Activated T-helper 1 cell treated with anti-CD3 and anti-CD28 coated beads, Interleukin-12 subunit alpha, Interleukin-12 subunit beta, Interleukin-2, Interleukin-4 antibody, amounts not matched to agents 30 ng/mL and 10 ng/mL and 1 ng/mL, durations not matched to agents 14 hours and 24 hours and 36 hours (primary cell): ENCODE measurements at places on chromosomes 16 and 17. TPM values are rescaled to one million over a fixed set of nuclear protein-coding genes. Genes with fewer than 3 reads are reported as not detected.
A peak's percentile ranks its signal among the peaks of the same experiment; 100 is the strongest.

- H3K27ac ChIP-seq: no peak overlapping the region
- peaks cover 27% of the 10 kb centered on the region for H3K4me1 ChIP-seq
- peak overlapping the region; percentile 53 for H3K4me3 ChIP-seq
Measured at GRCh38 chr16:83901101-83901500, 2.2 kb downstream of the MLYCD start.

GRCh38 chr17:77280304-77281121 is 139.7 kb downstream of the SEC14L1 start:
- H3K4me1 ChIP-seq: peaks cover 19% of the 10 kb centered on the region
- H3K27ac ChIP-seq: peak overlapping the region; percentile 73
- H3K36me3 ChIP-seq: no peaks in the 10 kb centered on the region
- peak overlapping the region; percentile 79 for H3K4me3 ChIP-seq
- peaks cover 32% of the 10 kb centered on the region for H3K27me3 ChIP-seq

DNA sequence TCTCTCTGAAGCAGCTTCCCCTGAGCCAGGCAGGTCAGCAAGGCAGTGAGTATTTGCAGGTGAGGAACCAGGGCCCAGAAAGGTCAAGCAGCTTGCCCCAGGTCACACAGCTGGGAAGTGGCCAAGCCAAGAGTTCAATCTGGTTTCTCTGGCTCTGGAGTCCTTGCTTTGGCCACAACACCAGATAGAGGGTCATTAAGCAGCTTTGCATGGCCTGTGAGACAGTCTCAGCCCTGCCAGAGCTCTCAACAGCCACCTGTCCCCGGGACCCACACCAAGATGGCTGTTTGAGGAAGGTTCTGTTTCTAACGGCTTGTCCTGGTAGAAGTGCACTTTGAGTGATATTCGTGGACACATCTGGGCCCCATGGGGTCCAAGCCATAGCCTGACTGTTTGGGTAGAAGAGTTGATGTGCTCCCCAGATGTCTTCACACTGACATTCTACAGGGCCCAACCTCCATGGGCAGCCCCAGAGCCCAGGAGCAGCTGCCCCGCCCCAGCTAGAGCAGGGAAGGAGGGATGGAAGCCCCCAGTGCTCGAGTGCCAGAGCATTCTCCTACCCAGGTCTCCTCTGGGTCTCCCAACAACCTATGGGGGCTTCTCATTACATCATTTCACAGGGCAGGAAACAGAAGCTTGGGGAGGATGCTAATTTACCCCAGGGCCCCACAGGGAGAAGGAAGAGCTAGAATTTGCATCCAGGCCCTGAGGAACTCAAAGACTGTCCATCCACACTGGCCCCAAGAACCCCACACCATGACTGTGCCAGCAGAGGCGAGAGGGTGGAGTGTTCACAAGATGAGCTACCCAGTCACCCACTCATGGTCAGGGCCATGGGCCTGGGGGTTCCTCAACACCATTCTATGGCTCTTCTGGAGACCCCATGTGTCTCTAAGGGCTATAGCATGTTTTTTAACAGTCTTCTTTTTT is 107.3 kb upstream of the CDH5 start:
- DNase-seq: no peak
- no peaks in the 10 kb centered on the region for H3K4me1 ChIP-seq
- no peaks in the 10 kb centered on the region for H3K36me3 ChIP-seq
- peaks cover 2% of the 10 kb centered on the region for H3K27me3 ChIP-seq
- H3K27ac ChIP-seq: no peak overlapping the region

DNA sequence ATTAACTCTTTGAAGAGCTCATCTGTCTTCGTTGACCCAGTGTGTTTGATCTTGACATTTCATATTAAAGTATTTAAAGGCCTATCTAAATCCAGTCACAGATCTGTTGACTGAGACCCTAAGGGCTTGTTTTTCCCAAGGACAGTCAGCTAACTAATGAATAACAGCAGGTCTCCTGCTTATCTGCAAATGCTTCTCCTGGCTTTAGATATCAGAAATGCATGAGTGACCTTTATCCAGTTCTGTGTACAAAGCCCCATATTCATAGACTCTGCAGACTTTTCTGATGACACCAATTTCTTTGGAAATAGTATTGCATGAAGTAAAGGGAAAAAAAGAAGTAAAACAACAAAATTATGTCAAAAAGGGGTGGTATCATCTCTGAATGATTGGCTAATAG is 70.3 kb downstream of the YPEL2 start:
- DNase-seq: no peak
- H3K27me3 ChIP-seq: no peaks in the 10 kb centered on the region
- no peak overlapping the region for H3K27ac ChIP-seq
- H3K36me3 ChIP-seq: peaks cover 7% of the 10 kb centered on the region
- no peaks in the 10 kb centered on the region for H3K4me1 ChIP-seq
- H3K4me3 ChIP-seq: no peak overlapping the region

The RIPOR1 gene
- total RNA-seq: 26.3 and 27.1 TPM in 2 replicates

DNA sequence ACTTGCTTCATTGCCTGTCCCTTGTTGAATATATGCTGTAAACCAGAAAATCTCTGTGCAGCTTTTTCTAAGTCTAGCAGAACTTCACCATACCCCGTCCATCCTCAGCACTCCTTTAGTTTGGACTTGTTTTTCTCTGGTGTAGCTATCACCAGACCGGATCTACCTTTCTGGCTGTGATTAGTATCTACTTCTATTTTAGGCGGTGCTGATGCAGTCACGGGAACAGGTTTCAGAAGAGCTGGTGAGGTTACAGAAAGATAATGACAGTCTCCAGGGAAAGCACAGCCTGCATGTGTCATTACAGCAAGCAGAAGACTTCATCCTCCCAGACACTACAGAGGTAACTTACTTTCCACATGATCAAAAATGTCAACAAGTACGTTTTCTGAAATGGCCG is 46.4 kb downstream of the NUP88 start:
- no peak for DNase-seq
- H3K27me3 ChIP-seq: no peaks in the 10 kb centered on the region
- H3K4me3 ChIP-seq: no peak overlapping the region
- H3K4me1 ChIP-seq: no peaks in the 10 kb centered on the region
- H3K27ac ChIP-seq: no peak overlapping the region

GRCh38 chr16:24980077-24980793 is 34.9 kb downstream of the ARHGAP17 start:
- no peaks in the 10 kb centered on the region for H3K27me3 ChIP-seq
- H3K4me1 ChIP-seq: peaks cover 40% of the 10 kb centered on the region
- H3K4me3 ChIP-seq: no peak overlapping the region
- H3K27ac ChIP-seq: no peak overlapping the region
- no peak for DNase-seq

DNA sequence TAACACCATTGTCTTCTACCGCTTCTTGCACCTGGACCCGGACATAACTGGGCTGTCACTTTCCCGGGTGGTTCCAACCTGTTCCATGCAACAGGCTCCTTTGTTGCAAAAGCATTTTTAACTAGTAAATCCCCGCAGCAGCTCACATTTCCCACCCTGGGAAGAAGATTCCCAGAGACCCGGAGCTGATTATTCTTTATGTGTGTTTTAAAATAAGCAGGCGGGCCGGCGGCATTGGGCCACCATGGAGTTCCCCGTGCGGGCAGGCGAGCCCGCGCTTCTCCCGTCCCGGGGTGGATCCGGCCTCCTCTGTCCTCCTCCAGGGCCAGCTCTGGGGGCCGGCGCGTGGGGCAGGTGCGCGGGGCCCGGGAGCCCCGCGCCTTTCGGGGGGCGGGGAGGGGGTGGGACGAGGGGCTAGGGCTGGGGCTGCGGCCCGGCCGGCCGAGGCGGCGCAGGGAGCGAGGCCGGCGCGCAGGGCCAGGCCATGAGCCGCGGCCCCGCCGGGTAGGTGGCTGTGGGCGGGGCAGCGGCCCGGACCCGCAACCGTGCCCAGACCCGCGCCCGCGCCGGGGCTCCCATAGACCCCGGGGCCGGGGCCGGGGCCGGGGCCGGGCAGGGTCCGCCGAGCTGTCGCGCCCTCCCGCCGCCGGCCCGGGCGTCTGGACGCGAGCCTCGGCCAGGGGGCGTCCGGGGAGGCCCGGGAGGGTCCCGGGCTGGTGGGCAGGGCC is 1.7 kb downstream of the CRAMP1 start:
- peaks cover 21% of the 10 kb centered on the region for H3K36me3 ChIP-seq
- peak overlapping the region; percentile 84 for H3K27ac ChIP-seq
- H3K27me3 ChIP-seq: no peaks in the 10 kb centered on the region
- peaks cover 44% of the 10 kb centered on the region for H3K4me1 ChIP-seq

- peak overlapping the region; percentile 63 for H3K27ac ChIP-seq
- peaks cover 2% of the 10 kb centered on the region for H3K27me3 ChIP-seq
- peak; percentile 19 for DNase-seq
Measured at GRCh38 chr17:3667366-3668278, 756 bp downstream of the TAX1BP3 start.

DNA sequence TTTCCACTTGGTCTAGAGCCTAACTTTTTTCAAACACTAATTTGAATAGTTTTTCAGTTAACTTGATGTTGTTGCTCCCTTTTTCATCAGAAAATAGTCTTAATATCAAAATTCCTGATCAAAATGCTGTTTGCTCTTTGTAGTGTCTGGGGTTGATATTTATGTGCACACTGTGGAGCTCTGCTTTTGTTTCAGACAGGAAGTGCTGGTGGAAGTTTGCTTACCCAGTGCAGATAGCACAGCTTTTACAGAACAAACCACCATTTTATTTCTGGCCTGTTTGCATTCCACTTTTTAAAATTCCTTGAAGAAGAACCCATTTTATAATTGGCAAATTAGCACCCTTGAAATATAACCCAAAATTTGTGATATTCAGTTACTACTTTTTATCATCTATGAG is 125.4 kb downstream of the MRTFB start:
- peaks cover 41% of the 10 kb centered on the region for H3K4me1 ChIP-seq
- no peaks in the 10 kb centered on the region for H3K36me3 ChIP-seq
- no peak overlapping the region for H3K27ac ChIP-seq
- no peaks in the 10 kb centered on the region for H3K27me3 ChIP-seq
- DNase-seq: no peak

- H3K36me3 ChIP-seq: peaks cover 36% of the 10 kb centered on the region
- H3K4me1 ChIP-seq: no peaks in the 10 kb centered on the region
- no peak overlapping the region for H3K27ac ChIP-seq
- H3K4me3 ChIP-seq: no peak overlapping the region
- H3K27me3 ChIP-seq: no peaks in the 10 kb centered on the region
Measured at GRCh38 chr16:74898659-74899058, 86.3 kb downstream of the WDR59 start.

- H3K27me3 ChIP-seq: peaks cover 17% of the 10 kb centered on the region
- no peak for DNase-seq
- H3K4me1 ChIP-seq: no peaks in the 10 kb centered on the region
- H3K36me3 ChIP-seq: no peaks in the 10 kb centered on the region
Measured at GRCh38 chr17:46887717-46888116, 35.2 kb upstream of the GOSR2 start.

The TMUB2 gene
- 17.3 and 18.7 TPM in 2 replicates for total RNA-seq

The SOCS3 gene
- 75.4 and 76.3 TPM in 2 replicates for total RNA-seq

- no peak for DNase-seq
- H3K36me3 ChIP-seq: peaks cover 44% of the 10 kb centered on the region
- H3K27me3 ChIP-seq: no peaks in the 10 kb centered on the region
- no peak overlapping the region for H3K27ac ChIP-seq
- H3K4me1 ChIP-seq: peaks cover 28% of the 10 kb centered on the region
Measured at GRCh38 chr17:76152591-76152990, 11.5 kb upstream of the FOXJ1 start.

The TNFRSF17 gene
- not detected in 2 replicates for total RNA-seq

The KRT32 gene
- total RNA-seq: not detected in 2 replicates

- H3K27me3 ChIP-seq: peaks cover 7% of the 10 kb centered on the region
- no peaks in the 10 kb centered on the region for H3K36me3 ChIP-seq
- no peak for DNase-seq
- peaks cover 9% of the 10 kb centered on the region for H3K4me1 ChIP-seq
- no peak overlapping the region for H3K27ac ChIP-seq
Measured at GRCh38 chr17:55521186-55521585, 9.9 kb upstream of the SMIM36 start.

DNA sequence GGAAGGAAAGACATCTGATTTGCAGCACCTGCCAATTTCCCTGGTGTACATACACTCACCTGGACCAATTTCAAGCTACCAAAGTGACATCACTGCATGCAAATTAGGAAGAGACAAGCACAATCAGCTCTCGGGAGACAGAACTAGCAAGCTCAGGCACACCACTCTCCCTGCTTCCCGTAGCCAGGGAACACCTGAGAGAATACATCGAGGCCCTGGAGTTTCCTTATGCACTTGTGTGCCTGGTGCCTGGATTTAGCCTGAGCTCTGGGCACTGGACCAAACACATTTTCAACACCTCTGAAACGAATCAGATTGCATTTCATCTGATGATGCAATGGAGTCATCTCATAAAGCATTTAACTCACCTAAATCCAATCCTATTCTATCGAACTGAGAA is 110.5 kb downstream of the HS3ST2 start:
- no peaks in the 10 kb centered on the region for H3K4me1 ChIP-seq
- H3K36me3 ChIP-seq: no peaks in the 10 kb centered on the region
- no peak overlapping the region for H3K27ac ChIP-seq
- H3K27me3 ChIP-seq: peaks cover 15% of the 10 kb centered on the region
- DNase-seq: no peak
- no peak overlapping the region for H3K4me3 ChIP-seq

DNA sequence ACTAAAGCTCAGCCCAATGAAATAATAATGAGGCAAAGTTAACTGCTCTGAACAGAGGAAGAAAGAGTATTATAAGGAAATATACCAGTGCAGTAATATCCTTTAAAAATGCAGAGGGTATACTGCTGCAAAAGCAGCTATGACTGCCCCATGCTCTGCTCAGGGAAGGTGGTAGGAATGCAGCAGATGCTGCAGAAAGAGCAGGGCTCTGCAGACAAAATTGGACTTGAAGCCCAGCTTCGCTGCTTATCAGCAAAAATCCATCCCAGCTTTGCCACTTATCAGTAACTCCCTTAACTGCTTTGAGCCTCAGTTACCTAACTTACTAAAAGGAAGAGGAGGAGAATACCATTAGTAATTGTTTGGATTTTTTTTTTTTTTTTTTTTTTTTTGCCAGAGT is 533.8 kb upstream of the CDH5 start:
- H3K27ac ChIP-seq: no peak overlapping the region
- H3K4me3 ChIP-seq: no peak overlapping the region
- H3K4me1 ChIP-seq: no peaks in the 10 kb centered on the region
- no peak for DNase-seq
